ENCODE measurements at places on chromosomes 16 and 17.

DNA sequence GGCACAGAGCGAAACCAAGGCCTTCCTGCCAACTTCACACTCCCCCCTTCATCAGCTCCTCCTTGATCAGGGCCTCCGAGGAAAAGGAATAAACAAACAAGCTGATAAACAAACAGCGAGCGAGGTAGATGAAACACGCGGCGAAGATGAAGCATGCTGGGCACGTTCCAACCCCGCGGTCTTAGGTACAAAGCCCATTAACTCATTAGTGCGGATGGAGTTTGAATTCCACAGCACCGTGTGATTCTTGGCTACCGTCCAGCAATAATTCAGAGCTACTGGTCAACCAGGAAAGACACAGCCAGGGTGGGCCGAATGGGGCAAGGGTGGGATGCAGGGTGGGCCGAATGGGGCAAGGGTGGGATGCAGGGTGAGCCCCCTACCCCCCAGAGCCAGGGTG is 67.3 kb downstream of the RBFOX3 start:
- no peak for DNase-seq

DNA sequence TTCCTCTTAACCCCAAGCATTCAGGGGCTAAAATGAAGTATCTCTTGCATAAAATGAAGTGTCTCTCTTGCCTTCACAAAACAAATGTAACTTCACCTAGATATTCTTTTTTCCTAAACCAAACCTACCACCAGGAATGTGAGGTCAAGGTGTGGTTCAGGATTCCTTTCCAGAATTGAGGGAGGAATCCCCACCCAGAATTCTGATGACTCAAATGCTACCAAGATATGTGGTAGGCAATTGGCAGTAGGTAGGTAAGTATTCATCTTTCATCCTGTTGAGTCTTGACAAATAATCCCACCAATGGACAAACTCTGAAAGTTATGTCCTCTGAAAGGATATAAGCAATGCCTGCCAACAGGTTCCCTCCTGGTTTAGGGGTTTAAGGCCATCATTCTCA is 26.2 kb downstream of the TRIM16 start:
- DNase-seq = no peak

GRCh38 chr16:58019866-58020538 is 5.6 kb upstream of the MMP15 start:
- no peak for DNase-seq

DNA sequence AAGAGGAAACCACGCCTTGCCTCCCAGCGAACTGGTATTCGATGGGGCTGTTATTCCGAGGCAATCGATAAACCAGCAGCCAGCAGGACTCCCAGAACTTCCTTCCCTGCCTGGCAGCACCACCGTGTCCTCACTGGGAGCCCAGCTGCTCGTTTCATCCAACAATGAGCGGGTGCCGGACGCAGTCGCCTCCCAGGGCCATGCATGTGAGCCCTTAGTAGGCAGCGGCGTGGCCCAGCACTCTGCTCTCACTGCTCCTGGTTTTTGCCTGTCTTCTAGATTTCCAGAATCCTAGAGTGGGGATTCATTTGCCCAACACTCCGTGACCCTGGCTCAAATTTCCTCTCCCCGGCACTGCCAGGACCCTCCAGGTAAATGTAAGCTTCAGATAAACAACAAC is 29.1 kb upstream of the RASD1 start:
- DNase-seq = no peak

All from germinal center (tissue), 1 donor.